Hematopoietic multipotent progenitor cell treated with erythropoietin and hydrocortisone succinate and interleukin-3 and kit ligand, for 6 days (in vitro differentiated cells): ENCODE measurements at places on chromosomes 3 and 15.

DNA sequence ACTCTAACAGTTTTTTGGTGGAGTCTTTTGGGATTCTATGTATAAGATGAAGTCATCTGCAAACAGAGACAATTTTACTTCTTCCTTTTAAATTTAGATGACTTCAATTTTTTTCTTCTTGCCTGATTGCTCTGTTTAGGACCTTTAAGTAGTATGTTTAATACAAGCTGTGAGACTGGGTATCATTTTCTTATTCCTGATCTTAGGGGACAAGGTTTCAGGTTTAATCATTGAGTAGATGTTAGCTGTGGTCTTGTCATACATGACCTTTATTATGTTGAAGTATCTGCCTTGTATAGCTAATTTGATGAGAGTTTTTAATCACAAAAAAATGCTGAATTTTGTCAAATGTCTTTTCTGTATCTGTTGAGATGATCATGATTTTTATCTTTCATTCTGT lies 20.6 kb downstream of the GRM2 start:
- DNase-seq: no peak

- no peak for DNase-seq
Measured at GRCh38 chr15:33448151-33448550, 137.4 kb downstream of the RYR3 start.

DNA sequence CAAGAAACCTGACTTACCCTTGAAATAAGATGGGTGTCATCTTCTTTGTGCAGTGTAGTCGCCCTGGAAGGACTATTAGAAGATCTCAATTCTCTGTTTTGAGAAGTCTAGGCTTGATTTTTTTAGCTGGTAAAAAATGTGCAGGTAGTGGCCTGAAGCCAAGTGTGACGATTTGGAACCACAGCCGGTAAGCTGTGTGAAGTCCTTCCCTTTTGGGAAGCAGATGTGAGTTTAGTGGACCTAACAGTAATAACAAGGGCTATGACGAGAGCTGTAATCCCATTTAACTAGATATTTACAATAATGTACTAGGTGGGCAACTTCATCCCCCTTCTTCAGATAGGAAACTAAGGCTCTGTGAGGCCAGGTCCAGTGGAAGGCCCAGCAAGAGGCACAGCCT lies 81.7 kb upstream of the MYZAP start:
- DNase-seq: no peak

GRCh38 chr3:140459462-140459861 lies 218.4 kb upstream of the TRIM42 start:
- no peak for DNase-seq

- DNase-seq: no peak
Measured at GRCh38 chr15:101413239-101413638, 76.3 kb downstream of the PCSK6 start.

DNA sequence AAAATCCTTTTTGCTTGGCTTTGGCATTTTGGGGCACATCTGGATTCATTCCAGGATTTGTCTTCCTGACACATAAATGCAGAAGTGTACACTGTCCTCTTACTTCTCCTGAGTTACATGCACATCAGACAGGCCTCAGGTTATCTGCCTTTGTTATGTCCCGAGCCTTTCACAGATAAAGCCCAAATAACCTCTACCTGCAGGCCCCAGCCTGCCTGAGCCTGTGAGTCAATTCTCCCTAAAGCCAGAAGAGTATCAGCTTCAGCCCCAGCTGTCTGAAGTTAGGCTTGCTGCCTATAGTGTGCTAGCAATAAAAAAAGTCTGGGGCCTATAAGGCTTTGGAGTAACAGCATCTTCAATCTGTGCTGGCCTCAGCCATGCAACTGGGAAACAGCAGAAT lies 17.7 kb upstream of the GSK3B start:
- DNase-seq: no peak

DNA sequence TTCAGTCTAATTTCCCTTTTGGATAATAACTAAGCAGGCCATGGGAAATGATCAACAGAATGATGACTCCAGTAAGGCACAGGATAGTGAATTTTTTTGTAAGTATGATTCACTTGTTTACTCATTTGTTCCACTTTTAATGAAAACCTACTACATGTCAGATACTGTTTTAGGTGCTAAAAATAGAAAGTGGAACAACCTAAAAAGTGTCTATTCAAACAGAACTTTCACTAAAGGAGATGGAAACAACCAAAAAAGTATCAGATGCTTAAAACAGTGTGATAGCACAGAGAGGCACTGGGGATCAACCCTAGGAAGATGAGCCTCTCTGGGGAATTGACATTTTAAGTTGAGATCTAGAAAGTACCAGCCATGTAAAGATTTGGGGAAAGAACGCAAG lies 11.1 kb downstream of the RYK start:
- no peak for DNase-seq

DNA sequence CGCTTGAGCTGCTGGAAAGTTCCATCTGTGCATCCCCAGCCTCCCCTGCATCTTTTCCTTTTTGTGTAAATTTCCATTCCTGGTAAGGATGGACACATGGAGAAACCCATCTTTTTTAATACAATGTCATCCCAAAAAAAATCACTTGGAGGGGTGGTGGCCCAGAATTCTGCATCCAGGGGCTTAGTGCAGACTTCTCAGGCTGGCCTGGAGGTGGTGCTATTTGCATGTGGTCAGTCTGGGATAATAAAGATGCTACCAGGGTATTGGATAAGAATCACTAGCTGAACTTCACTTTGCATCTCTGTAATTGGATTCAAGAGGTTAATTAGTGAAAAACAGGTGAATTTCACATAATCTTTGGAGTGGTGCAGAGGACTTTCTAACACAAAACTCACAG lies 1.8 kb upstream of the ZSCAN2 start:
- peak; percentile 85 for DNase-seq

- DNase-seq: no peak
Measured at GRCh38 chr15:82881747-82882146, 70.8 kb downstream of the HOMER2 start.

DNA sequence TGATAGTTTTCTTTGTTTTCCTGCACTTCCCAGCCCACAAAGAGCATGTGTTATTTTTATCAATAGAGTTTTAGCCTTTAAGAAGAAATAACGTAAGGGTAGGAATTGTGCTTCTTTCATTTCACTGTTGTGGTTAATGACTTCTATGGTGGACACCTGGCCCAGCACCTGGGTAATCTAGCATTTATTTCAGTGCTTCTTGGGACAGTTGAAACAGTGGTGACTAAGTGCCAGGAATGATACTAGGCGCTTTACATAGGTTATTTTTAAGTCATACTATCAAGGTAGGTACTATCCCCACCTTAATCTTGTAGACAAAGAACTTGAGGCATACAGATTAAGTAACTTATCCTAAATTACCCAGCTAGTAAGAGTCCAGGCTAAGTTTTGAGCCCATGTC lies 243.8 kb downstream of the SOX2 start:
- DNase-seq: no peak

- no peak for DNase-seq
Measured at GRCh38 chr15:74193299-74193718, 9.3 kb downstream of the STRA6 start.

GRCh38 chr3:60015032-60015705 lies 965.3 kb upstream of the CFAP20DC start:
- DNase-seq: no peak

GRCh38 chr15:95932676-95933075 lies 397.8 kb upstream of the NR2F2 start:
- DNase-seq: no peak

DNA sequence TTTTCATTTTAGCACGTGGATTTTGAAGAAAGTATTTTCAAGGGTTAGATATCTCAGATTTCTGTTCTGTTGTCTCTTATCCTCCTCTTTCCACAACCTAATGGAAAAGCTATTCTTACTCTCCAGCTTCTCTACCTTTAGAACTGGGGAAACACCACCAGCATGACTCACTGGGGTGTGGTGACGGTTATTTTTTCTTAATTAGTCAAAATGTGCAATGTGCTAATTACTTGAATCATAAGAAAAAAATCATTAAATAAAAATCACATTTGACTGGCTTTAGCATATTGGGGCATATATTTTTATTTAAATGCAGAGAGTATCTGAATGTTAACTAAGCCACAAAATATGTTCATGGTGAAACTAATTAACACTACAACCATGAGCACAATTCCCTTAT lies 570.7 kb upstream of the AGTR1 start:
- no peak for DNase-seq

- no peak for DNase-seq
Measured at GRCh38 chr3:51696954-51697353, 9.9 kb upstream of the GRM2 start.

- no peak for DNase-seq
Measured at GRCh38 chr3:131544557-131544956, 41.8 kb upstream of the MRPL3 start.

GRCh38 chr3:33962396-33962795 lies 164.0 kb downstream of the PDCD6IP start:
- DNase-seq: no peak

- DNase-seq: peak; percentile 49
Measured at GRCh38 chr3:9715136-9715535, 11.5 kb downstream of the CPNE9 start.

GRCh38 chr3:22536541-22536940 lies 666.6 kb upstream of the UBE2E2 start:
- no peak for DNase-seq

GRCh38 chr15:39834256-39834655 lies 51.6 kb upstream of the FSIP1 start:
- no peak for DNase-seq

DNA sequence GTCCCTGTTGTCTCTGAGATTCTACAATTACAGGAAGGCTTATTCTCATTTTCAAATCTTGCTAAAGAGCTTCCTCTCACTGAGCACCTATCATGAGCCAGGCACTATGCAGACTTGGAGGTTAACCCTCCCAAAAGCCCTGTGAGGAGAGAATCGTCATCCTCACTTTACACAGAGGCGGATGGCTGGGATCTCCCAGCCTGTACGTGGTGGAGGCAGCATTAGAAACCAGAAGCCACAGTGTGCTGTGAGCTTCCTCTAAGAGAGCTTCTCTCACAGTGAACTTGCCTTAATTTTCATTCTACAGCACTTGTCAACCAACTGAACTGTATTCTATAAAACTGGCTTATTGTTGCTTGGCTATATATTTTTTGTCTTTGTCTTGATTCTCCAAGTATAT lies 6.1 kb upstream of the DGKG start:
- no peak for DNase-seq

- DNase-seq: no peak
Measured at GRCh38 chr3:17602126-17602525, 140.3 kb downstream of the TBC1D5 start.

GRCh38 chr15:78046796-78047341 lies 30.6 kb downstream of the TBC1D2B start:
- peak; percentile 28 for DNase-seq

DNA sequence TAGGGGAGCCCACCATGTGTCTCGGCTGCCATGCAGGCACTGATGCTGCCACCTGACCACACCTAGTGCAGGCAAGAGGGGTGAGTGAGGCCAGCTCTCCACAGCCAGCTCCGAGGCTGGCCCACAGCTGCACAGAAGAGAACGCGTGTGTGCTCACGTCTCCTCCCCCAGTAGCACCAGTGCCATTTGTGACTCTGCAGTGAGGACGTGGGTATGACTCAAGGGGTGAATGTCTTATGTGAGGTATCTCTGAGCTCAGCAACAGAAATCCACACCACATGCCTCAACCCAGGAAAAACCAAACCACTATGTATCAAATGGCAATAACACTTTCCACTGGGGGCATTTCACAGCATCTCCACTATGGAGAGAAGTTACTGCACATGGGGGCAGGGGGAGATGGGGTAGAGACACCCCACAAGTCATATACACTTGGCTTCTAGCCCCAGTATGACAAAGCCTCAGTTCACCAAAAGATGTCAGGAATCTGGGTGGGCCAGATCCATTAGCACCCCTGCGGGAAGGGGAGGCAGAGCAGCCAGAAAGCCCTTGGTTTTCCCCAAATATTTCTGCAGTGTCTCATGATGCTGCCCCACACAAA lies 87.6 kb downstream of the LRIG1 start:
- no peak for DNase-seq

DNA sequence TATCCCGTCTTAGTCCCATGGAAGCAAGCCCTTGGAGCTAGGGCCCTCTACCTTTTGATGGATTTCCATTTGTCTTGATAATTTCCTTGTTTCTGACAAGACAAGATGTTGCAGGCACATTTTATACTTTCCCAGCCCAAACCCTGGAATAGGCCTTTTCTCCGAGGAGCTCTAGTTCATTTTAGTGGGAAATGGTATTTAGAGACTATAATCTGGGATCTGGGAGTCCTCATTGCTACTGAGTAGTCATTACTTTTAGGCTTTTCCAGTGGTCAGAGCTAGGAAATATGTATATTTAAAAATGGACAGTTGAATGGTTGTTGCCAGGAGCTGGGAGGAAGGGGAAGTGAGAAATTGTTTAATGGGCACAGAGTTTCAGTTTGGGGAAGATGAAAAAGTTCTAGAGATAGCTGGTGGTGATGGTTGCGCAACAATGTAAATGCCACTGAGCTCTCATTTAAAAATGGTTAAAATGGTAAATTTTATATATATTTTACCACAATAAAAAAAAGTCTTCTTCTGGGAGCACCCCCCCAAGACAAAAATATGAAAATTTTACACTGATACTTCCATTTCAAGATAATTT lies 31.6 kb downstream of the MLH1 start:
- DNase-seq: peak; percentile 74

DNA sequence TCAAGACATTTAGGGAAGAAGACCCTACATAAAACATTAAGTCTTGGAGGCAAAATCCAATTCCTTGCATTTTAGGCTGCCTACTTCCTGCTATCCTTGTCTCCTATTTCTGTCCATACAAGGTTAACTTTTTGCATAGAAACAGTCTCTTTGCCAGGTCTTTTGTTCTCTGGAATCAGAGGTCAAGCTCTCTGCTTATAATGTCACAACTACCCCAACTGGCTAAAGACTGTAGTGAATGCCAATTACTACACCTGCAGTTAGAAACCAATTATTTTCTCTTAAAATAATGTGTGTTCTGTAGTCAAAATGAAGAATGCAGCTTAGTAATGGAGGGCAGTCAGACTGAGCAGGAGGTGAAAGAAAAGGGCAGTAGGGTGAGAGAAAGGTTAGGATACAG lies 856.2 kb downstream of the TUSC7 start:
- no peak for DNase-seq

DNA sequence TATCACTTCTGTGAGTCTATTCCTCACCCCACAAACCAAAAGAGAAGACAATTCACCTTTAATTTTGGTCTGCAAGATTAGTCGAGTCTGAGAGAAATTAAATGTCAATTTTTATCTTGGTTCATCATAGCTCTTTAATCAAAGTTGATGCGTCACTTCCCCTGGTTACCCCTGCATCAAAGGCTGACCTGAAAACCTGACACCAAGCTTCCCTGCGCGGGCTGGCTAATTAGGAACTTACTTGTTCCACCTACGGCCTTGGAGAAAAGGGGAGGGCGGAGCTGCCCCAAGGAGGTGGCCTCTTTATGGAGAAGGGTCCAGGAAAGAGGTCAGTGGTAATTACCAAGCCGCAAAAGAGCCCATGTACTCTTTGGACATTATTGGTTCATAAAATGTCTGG lies 218.4 kb downstream of the ARRDC4 start:
- no peak for DNase-seq
